AG09319 (cell line): ENCODE measurements at places on chromosomes 13 and 19.

- DNase-seq = no peak
These were observed 918.8 kb downstream of the SLITRK1 start for GRCh38 chr13:82963226-82964099.

- no peak for DNase-seq
These were observed 1597.6 kb upstream of the MIR17HG start for GRCh38 chr13:89749888-89750287.

GRCh38 chr19:44111910-44112463, 1.2 kb upstream of the ZNF225 start:
- DNase-seq = peak; percentile 59

GRCh38 chr13:46210362-46211083, 1.2 kb upstream of the LRRC63 start:
- DNase-seq = no peak

DNA sequence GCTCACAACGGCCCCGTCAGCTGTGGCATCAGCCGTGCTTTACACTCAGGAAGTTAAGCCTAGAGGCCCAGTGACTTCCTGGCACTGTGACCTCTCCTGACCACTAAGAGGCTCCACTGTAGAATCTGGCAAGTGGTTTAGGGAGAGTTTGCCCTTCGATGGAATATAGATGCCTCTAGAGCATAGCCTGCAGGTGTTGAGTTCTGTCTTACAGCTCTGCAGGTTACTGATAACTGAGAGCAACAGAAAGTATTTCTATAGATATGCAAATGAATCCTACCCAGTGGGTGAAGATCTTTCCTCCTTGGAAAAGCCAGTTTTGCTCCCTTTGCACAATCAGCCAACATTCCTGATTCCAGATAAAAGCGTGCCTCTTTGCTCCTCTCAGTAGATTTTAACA, 35.8 kb downstream of the ATP12A start:
- DNase-seq = no peak

DNA sequence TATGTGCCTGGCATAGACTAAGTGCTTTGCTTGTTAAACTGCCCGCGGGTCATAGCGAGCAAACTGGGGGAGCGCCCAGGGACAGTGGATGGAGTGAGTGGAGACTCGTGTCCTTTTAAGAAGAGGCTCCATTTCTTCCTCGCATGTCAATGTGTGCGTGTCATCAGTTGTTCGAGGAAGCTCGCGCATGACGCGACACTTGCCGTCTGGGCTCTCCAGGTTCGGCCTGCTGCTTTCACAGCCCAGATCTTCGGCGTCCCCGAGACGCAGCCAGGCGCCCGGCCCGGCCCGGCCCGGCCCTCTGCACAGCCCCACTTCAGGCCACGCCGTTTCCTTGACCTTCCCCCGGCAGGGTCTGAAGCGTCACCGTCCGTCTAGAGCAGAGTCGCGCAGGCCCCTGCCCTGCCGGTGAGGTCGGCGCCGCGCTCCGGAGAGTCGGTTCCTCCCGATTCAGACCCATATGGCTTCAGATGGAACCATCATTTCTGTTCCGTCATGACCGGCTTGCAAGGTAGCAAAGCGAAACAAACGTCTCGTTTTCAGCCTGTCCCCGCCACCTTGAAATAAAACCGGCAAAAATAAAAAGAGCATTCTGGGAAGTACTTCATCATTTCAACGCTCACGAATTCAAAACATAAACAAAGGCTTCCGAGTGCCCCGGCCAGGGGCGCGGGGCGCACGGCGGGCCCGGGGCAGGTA, 599 bp upstream of the ARHGEF7 start:
- no peak for DNase-seq

GRCh38 chr19:2319551-2319950, 8.8 kb downstream of the LSM7 start:
- no peak for DNase-seq

GRCh38 chr19:39135701-39136100, 10.1 kb downstream of the PAK4 start:
- no peak for DNase-seq
